ENCODE measurements at places on chromosomes 11 and 22.

- no peak for DNase-seq
Measured at GRCh38 chr11:93054881-93055280, 85.4 kb downstream of the MTNR1B start.

DNA sequence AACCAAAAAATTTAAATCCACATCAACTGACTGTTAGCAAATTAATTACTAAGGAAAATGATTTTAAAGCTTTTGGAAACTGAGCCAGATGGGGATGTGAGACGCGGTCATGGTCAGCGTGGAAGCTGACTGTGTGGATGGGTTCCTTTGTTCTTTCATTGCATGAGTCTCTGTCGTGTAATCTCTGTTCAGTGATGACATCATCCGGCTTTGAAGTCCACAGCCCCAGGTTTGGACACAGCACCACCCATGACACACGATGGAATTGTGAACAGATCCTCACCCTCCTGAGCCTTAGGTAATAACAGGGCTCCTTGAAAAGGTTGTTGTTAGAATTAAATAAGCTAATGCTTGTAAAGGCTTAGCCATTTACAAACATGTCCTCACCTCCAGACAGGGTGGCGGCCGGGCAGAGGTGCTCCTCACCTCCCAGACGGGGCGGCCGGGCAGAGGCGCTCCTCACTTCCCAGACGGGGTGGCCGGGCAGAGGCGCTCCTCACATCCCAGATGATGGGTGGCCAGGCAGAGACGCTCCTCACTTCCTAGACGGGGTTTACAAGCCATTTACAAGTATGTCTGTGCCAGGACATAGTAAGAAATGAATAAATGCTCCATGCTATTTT, 677.3 kb downstream of the TBC1D22A start:
- no peak for DNase-seq

GRCh38 chr11:2685051-2685450, 14.7 kb downstream of the KCNQ1OT1 start:
- DNase-seq: no peak

DNA sequence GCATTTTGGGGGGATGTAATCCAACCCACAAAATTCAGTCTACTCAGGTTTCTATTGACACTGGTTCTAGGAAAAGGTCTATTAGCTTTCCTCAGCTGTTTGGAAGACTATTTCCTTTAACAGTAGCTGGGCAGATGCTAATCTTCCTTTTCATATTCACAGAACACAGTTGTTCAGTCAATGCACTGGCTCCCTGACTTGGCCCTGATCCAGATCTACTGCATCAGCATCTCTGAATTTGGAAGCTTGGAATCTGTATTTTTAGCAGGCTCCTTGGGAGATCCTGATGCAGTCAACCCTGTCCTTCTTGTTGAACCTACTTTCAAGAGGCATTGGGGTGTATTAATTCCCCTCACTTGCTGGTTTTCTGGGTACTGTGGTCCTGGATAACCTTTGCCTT, 6.3 kb downstream of the HTATIP2 start:
- no peak for DNase-seq

DNA sequence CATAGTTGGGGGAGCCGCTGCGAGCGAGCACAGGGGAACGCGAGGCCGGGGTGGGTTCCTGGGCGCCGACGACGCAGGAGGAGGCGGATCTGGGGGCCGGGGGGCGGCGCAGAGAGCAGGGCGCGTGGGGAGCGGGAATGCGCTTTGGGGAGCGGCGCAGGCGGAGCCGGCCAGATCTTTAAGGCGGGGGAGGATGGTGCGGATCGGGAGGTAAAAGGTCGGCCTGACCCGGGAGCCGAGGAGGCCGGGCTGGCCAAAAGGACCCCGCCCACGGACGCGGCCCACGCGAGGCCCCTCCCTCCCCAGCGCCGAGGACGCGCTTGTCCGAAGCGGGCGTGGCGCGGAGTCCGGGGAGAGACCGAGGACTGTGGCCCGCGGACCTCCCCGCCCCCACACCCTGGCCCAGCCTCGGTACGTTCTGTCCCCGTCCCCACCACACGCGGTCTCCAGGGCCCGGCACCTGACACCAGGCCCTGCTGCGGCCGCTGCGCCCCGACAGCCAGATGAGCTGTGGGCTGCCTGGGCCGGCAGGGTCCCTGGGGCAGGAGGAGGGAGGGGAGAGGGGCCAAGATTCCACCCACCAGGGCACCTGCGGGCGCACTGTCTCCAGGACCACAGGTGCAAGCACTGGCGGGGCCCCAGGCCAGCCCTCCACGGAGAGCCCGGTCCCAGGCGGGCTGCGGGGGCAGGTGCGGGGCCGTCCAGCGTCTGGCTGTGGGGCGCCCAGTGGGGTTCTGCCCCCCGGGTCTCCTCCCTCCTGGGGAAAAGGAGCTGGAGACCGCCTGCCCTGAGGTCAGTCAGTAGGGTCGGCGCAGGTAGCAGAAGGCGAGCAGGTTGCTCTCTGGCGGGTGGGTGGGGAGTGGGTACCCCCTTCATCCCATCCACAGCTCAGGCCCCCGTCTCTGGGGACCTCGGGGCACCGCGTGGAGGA, 10.9 kb downstream of the PIM3 start:
- DNase-seq: peak; percentile 63
